LHCN-M2 (cell line): ENCODE measurements at places on chromosomes 3 and 15.

DNA sequence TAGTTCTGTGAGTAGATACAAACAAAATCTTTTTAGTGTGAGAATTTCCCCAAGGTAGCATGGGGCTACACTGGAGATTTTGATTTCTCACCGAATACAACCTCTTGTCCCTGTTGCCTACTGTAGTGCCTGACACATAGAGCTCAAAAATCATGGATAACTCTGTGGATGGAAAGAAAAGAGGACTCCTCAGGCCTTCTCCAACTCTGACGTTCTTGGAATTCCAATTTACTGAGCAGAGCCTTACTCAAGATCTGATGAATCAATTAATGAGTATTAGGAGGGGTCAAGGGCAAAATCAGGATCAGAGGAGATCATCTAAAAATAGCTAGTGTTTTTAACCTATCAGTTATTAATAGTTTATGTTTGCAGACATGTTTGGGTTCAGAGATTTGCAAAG lies 46.7 kb upstream of the PYDC2 start:
- DNase-seq: no peak

DNA sequence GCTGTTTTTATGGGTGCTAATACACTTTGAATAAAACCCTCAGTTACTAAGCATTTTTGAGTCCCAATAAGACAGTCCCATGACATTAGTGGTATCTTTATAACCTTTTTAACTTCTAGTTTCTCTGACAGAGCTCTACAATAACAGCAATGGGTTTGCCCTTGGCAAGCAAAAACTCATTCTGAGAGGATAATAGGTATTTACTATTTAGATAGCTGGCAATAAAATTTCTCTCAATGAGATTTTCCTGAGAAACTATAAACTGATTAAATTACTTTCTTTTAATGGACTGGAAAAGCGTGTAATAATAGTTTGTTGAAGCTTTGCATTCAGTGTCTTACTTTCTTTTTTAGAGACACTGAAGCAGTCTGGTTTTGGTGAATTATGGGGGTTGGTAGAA lies 168.0 kb upstream of the MLF1 start:
- DNase-seq: no peak

- no peak for DNase-seq
Measured at GRCh38 chr3:150681057-150681456, 22.7 kb downstream of the ERICH6 start.

DNA sequence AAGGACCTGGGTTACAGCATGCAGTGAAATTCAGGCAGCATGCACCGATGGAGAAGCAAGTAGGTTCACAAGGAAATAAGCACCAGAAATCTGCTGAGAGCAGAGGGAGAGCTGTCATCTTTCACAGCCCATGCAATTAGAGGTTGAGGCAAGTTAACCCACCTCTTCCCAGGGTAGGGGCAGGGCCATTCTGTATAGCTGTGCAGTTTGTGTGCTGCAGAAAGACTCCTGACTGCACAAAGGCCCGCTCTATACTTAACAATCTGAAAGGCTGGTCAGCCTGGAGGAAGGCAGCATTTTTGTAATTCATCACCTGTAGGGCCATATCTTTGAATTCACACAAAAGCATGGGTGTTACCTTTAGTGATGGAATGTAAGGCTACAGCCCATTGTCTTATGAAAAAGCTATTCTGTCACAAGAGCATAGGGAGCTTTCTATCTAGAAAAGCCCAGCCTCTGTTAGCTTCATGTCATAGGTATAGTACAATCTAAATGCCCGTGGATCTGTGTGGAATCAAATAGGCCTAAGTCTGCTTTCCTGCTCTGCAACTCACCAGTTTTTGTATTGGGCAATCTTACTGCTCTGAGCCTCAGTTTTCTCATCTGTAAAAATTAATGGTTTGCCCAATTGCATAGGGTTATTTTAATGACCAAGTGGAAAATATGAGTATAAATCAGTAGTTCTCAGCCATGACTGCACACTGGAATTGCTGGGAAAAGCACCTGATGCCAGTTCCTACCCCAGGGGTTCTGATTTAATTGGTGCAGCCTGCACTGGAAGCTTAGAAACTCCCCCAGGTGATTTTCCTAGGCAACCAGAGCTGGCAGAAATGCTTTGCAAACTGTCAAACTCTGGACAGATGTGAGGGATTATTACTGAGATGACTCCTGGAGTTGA lies 65.2 kb downstream of the ATP13A5 start:
- DNase-seq: no peak

DNA sequence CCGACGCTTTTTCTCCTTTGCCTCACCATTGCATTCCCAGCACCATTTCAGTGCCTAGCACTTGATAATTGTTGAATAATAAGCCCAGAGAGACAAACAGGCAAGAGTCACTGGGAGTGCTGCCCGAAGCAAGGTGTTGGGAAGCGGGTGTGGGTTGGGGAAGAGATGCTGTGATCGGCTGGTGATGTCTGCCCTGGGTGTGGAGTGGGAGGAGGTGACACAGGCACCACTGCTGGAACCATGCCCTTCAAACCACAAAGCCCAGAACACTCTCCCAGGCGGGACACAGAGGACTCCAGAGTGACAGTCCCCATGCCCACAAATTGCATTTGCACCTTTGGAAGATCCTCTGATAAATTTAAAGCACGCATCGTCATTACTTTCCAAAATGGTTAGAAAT lies 148.2 kb downstream of the CHSY1 start:
- no peak for DNase-seq

- no peak for DNase-seq
Measured at GRCh38 chr15:49110158-49110944, 45.0 kb downstream of the COPS2 start.

- peak; percentile 32 for DNase-seq
Measured at GRCh38 chr15:65101411-65101890, 13.5 kb downstream of the UBAP1L start.

GRCh38 chr3:102736975-102737304 lies 302.1 kb downstream of the ZPLD1 start:
- DNase-seq: no peak

GRCh38 chr3:53139906-53140846 lies 9.9 kb upstream of the RFT1 start:
- no peak for DNase-seq

DNA sequence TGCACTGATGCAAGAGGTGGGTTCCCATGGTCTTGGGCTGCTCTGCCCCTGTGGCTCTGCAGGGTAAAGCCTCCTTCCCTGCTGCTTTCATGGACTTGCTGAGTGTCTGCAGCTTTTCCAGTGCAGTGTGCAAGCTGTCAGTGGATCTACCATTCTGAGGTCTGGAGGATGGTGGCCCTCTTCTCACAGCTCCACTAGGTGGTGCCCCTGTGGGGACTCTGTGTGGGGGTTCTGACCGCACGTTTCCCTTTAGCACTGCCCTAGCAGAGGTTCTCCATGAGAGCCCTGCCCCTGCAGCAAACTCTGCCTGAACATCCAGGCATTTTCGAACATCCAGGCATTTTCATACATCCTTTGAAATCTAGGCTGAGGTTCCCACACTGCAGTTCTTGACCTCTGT lies 329.8 kb upstream of the NAALADL2 start:
- no peak for DNase-seq

DNA sequence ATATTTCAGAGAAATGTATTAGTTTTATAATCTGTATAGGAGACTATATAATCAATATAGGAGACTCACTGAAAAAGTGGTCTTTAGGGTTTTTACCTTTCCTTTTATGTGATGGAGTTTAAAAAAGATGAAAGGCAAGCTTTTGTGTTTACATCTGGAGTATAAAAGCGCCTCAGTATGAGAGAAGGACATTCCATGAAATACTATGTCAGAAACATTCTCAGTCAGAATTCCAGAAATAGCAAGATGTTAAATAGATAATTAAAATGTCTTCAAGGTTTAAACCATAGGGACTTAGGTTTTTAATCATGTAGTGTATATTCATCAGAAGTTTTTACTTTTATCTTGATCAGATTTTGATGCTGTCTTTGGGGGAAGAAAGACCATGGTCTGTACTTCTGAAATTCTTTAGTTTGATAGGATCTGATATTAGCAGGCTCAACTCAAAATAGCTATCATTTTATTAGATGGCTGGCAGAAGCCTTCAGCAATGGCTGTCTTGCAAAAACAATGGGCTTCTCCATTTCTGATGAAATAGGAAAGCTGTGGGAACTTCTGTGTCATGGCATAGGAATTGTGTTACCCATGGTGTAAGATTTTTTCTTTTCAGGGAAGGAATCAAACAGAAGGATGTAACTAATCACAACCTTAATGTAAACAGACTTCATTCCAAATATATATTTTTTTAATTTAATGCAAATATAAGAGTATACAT lies 209.6 kb upstream of the PLSCR5 start:
- DNase-seq: peak; percentile 50

DNA sequence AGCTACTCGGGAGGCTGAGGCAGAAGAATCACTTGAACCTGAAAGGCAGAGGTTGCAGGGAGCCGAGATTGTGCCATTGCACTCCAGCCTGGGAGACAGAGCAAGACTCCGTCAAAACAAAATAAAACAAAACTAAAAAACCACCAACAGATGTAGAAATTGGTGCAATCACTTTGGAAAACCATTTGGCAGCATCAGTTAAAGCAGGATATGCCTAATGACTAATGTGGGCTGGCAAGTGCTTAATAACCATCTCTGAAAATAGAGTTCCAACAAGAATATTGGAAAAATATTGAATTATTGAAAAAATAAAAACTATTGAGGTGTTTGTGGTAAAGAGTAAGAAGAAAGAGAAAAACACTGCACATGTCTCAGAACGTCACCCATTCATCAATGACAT lies 16.1 kb upstream of the RTP3 start:
- peak; percentile 67 for DNase-seq

GRCh38 chr3:45931496-45931895 lies 11.8 kb upstream of the CXCR6 start:
- no peak for DNase-seq

- DNase-seq: no peak
Measured at GRCh38 chr3:135041601-135042000, 246.5 kb downstream of the EPHB1 start.

GRCh38 chr15:59885832-59886231 lies 118.3 kb upstream of the FOXB1 start:
- peak; percentile 18 for DNase-seq

GRCh38 chr3:29853841-29854397 lies 573.0 kb downstream of the RBMS3 start:
- no peak for DNase-seq

DNA sequence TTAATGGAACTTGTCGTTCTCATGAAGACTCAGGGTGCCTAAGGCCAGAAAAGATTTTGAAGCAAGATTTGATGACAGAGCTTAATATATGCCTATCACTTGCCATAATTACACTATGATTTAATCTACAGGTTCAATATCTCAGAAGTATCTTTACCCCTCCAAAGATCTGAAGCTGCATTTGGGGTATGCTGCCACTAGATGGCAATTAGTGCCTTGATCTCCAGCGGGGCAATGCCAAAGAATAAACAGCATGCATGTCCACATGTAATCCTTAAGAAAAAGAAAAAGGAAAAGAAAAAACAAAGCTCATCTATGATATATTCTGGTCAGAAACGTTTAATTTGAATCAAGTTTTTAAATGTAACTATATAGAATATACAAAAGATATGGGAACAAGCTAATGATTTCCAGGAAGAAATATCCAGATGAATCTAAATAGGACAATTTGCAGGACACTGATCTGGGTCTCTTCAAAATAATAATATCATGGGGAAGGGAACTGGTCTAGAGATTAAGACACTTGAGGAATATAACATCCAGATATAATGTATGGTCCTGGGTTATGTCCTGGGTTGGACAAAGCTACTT lies 55.0 kb upstream of the SOX14 start:
- DNase-seq: no peak

- DNase-seq: peak; percentile 73
Measured at GRCh38 chr3:69009559-69010410, 3.7 kb downstream of the EOGT start.

DNA sequence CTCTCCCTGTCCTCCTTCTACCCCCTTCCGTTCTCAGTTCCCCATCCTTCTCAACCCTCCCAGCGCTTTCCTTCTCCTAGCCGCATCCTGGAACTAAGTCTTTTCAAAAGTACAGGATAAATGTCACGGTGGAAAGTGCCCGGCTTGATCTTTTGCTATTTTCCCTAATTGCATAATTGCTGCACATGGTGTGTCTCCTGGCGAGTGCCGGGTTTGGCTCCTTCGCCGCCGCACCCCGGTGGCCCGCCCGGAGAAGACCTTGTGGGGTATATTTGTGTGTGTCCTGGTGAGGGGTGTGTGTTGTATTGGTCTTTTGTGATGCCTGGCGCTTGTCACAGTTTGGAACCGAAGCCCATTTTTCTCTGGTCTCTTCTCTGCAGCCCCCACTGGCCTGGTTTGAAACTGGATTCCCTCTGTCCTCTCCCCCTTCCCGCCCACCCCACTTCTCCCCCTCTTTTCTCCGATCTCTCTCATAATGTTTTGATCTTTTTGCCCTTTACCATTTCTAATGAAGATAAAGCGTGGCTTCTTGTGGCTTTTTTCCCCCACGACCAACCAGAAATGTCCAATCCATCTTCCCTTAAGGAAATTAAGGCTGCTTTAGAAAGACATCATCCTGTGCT lies 692 bp downstream of the UBE2E2 start:
- peak; percentile 32 for DNase-seq

DNA sequence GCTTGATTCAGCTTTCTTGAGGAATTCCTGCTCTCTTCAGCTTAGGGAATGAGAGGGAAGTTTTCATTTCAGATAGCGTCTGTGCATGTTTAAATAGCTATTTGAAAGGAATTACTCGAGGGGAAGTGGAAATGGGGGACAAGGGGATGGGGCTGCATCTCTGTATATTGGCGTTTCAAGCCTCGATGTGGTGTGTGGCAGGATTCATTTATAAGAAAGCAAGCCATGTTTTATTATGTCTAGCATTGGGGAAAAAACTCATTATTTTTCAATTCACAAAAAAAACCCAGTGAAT lies 1.0 kb downstream of the ATP2C1 start:
- no peak for DNase-seq

DNA sequence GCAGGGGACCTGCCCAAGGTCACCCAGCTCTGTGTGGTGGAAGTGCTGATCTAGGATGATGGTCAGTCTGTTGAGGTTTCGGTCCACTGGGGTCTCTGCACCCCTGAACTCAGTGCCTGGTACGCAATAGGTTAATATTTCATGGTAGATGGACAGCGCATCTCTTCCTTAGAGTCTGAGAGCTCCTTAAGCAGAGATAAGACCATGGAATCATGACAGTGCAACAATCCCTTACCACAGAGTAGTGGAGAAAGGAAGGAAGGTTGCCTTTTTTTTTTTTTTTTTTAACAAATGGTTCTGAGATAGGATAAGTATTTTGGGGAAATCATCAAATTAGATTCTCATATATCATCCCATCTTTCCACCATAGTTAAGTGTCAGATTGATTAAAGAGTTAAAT lies 79.8 kb upstream of the SLC6A1 start:
- no peak for DNase-seq

DNA sequence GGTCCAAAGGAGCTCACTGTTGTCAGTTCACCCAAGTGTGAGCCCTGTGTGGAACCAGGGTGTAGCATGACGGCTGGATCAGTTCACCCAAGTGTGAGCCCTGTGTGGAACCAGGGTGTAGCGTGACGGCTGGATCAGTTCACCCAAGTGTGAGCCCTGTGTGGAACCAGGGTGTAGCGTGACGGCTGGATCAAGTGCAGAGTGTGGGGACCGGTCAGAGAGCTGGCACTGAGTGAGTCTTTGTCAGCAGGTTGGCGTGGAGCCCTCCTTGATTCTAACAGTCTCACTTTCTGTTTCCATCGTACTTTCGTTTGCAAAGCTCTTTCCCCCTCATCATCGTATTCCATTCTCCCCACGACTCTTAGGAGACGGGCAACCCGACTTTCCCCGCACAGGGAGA lies 57.9 kb upstream of the DLG1 start:
- no peak for DNase-seq

GRCh38 chr15:41772720-41773331 lies 1.5 kb upstream of the MAPKBP1 start:
- DNase-seq: peak; percentile 84
